Muscle of leg (tissue), 16 donors: ENCODE measurements at places on chromosomes 7 and 10. TPM values are rescaled to one million over a fixed set of nuclear protein-coding genes. Genes with fewer than 3 reads are reported as not detected.
A peak's percentile ranks its signal among the peaks of the same experiment; 100 is the strongest.

The CYP2C18 gene
- total RNA-seq: not detected

The TMEM176B gene
- 7.7 TPM for total RNA-seq

The CTAGE15 gene
- 0.13 TPM for total RNA-seq

The MMRN2 gene
- total RNA-seq: 23.1 TPM

The SEM1 gene
- total RNA-seq: 60.6 TPM

The ACSL5 gene
- total RNA-seq: 1.7 TPM

The MMD2 gene
- total RNA-seq: not detected

The ZNF365 gene
- total RNA-seq: 0.13 TPM

The TAS2R16 gene
- total RNA-seq: not detected

- H3K4me1 ChIP-seq: peaks cover 11% of the 10 kb centered on the region
- H3K4me3 ChIP-seq: peak overlapping the region; percentile 85
- DNase-seq: no peak
- peak overlapping the region; percentile 91 for H3K27ac ChIP-seq
- peaks cover 11% of the 10 kb centered on the region for H3K27me3 ChIP-seq
These were observed 541 bp downstream of the ELMO1 start for GRCh38 chr7:37448011-37448635.

DNA sequence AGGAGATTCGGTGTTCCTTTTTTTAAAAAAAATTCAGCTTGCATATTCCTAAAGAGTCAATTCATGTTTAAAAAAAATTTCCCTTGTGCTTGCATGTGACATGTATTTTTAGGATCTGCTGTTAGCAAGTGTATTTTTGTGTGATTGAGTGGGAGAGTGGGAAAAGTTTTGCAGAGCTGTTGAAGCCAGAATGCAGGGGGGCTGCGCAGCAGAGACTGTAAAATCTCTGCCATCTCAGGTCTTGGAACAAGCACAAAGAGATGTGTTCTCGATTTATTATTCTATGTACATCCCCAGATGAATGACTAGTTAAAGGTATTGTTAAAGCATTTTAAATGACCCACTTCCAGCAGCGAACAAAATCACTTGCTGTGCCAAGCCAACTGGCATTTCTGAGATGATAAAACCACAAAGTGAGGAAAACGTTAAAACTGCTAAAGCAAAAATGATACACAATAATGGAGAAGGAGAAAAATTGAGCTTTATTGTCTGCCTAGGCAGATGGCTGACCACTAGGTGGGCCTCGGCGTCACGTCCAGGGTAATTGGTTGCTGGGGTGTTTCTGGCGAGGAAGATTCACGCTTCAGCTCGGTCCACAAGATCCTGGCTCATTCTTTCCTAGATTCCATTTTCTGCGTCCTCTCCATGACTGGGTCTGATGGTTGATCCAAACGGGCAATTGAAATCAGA is 67.0 kb upstream of the ATRNL1 start:
- no peaks in the 10 kb centered on the region for H3K27me3 ChIP-seq
- no peak overlapping the region for H3K4me3 ChIP-seq
- DNase-seq: no peak
- no peak overlapping the region for H3K27ac ChIP-seq
- no peaks in the 10 kb centered on the region for H3K4me1 ChIP-seq

DNA sequence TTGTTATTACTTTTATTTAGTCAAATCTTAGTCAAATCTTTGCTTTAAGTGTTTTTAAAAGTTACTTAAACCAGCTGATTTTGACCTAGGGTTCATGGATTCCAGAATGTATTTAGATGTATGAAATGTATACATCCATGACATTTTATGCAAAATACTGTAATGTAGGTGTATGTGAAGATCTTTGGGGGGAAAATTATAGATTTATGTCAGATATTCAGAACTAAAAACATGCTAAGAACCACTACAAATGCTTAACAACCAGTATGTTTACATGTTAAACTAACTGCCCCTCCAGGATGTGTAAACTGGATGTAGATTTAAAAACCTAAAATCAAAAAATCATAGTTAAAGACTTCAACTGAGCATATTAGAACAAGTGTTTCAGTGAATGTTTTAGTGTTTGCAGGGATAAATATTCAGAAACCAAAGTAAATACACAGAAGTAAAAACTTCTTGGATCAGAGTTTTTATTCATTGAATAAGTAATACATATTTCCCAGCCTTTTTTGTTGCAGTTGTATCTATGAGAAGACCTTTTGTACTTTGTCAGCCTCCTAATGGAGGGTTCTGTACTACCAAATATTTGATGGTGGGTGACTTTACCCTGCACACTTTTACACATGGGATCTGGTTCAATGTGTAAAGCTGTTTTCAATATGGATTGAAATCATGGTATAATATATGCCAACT is 3.9 kb downstream of the CPED1 start:
- H3K36me3 ChIP-seq: no peaks in the 10 kb centered on the region
- no peaks in the 10 kb centered on the region for H3K27me3 ChIP-seq
- peak overlapping the region; percentile 80 for H3K27ac ChIP-seq
- H3K4me3 ChIP-seq: no peak overlapping the region
- DNase-seq: no peak

GRCh38 chr7:74654811-74655210 is 2.7 kb upstream of the GTF2I start:
- H3K27ac ChIP-seq: no peak overlapping the region
- peaks cover 21% of the 10 kb centered on the region for H3K4me1 ChIP-seq
- DNase-seq: no peak
- peaks cover 3% of the 10 kb centered on the region for H3K36me3 ChIP-seq

- H3K36me3 ChIP-seq: no peaks in the 10 kb centered on the region
- H3K4me3 ChIP-seq: no peak overlapping the region
- DNase-seq: no peak
- no peaks in the 10 kb centered on the region for H3K27me3 ChIP-seq
These were observed 37.2 kb downstream of the LRMDA start for GRCh38 chr10:75468612-75469005.

- H3K4me1 ChIP-seq: peaks cover 34% of the 10 kb centered on the region
- no peak overlapping the region for H3K27ac ChIP-seq
- H3K27me3 ChIP-seq: peaks cover 3% of the 10 kb centered on the region
- H3K36me3 ChIP-seq: no peaks in the 10 kb centered on the region
- no peak overlapping the region for H3K4me3 ChIP-seq
These were observed 49.3 kb downstream of the CALML3 start for GRCh38 chr10:5573968-5574641.

DNA sequence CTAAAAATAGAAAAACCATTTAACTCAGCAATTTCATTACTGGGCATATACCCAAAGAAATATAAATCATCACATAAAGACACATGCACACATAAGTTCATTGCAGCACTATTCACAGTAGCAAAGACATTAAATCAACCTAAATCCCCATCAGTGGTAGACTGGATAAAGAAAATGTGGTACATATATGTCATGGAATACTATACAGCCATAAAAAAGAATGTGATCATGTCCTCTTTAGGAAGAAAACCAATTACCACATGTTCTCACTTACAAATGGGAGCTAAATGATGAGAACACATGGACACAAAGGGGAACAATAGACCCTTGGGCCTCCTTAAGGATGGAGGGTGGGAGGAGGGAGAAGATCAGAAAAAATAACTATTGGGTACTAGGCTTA is 36.0 kb upstream of the ACBD5 start:
- no peak overlapping the region for H3K27ac ChIP-seq
- H3K4me3 ChIP-seq: no peak overlapping the region
- no peaks in the 10 kb centered on the region for H3K27me3 ChIP-seq

DNA sequence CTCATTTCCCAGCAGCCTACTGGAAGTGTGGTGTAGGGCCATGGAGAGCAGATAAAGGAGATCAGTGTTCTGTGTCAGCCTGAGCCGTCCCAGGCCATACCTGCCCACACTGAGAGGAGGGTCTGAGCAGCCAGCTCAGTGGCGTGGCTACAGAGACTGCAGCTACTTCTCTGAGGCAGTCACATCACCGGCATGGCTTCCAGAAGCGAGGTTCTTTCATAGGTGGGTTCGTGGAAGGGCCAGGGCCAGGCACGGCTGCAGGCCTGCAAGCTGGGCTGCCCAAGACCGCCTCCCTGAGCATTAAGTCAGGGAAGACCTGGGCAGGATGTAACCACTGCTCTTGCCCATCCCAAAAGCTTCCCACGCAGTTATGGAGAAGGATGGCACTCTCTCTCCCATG is 34.9 kb downstream of the LDB3 start:
- peaks cover 35% of the 10 kb centered on the region for H3K4me1 ChIP-seq
- H3K36me3 ChIP-seq: peaks cover 67% of the 10 kb centered on the region
- H3K27ac ChIP-seq: no peak overlapping the region
- no peak overlapping the region for H3K4me3 ChIP-seq
- DNase-seq: no peak
- H3K27me3 ChIP-seq: peaks cover under 1% of the 10 kb centered on the region

GRCh38 chr10:89095701-89096391 is 105.2 kb downstream of the FAS start:
- no peak overlapping the region for H3K27ac ChIP-seq
- H3K27me3 ChIP-seq: no peaks in the 10 kb centered on the region
- H3K4me3 ChIP-seq: no peak overlapping the region
- no peaks in the 10 kb centered on the region for H3K36me3 ChIP-seq

DNA sequence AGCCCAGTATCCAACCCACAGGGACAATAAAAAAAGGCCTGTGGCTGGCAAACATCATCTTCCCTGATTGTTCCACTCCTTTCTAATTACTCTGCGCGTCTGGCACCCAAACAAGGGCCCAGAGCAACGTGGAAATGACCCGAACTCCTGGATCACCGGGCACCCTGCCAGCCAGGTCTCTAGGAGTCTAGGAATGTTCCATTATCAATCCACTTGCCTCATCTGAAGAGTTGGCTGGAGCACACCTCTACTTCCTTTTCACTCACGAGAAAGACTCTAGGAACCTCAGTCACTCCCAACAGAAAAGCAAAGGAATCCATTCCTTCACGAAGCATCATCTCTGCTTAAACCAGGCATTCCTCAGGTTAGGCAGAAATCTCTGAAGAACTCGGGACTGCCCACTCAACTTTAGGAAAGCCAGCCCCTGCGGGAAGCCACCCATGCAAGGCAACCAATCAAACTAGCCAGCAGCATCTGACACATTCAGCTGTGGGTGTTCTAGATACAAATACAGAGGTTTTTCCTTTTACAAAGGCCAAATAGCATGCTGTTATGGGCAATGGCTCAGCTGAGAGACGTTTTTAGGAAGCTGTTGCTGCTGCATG is 37.7 kb downstream of the ATXN7L1 start:
- H3K27ac ChIP-seq: peak overlapping the region; percentile 69
- H3K4me1 ChIP-seq: peaks cover 25% of the 10 kb centered on the region
- H3K36me3 ChIP-seq: no peaks in the 10 kb centered on the region

GRCh38 chr10:29327746-29328102 is 38.9 kb downstream of the LYZL1 start:
- no peak for DNase-seq
- no peaks in the 10 kb centered on the region for H3K36me3 ChIP-seq
- H3K4me1 ChIP-seq: peaks cover 14% of the 10 kb centered on the region

GRCh38 chr10:11144626-11145494 is 127.2 kb downstream of the CELF2 start:
- H3K4me3 ChIP-seq: no peak overlapping the region
- H3K27me3 ChIP-seq: no peaks in the 10 kb centered on the region
- no peak overlapping the region for H3K27ac ChIP-seq
- no peaks in the 10 kb centered on the region for H3K36me3 ChIP-seq
- H3K4me1 ChIP-seq: peaks cover 14% of the 10 kb centered on the region

- no peaks in the 10 kb centered on the region for H3K27me3 ChIP-seq
- no peaks in the 10 kb centered on the region for H3K4me1 ChIP-seq
- H3K27ac ChIP-seq: no peak overlapping the region
- no peak for DNase-seq
These were observed 138.4 kb downstream of the MDFIC start for GRCh38 chr7:115060095-115060870.

DNA sequence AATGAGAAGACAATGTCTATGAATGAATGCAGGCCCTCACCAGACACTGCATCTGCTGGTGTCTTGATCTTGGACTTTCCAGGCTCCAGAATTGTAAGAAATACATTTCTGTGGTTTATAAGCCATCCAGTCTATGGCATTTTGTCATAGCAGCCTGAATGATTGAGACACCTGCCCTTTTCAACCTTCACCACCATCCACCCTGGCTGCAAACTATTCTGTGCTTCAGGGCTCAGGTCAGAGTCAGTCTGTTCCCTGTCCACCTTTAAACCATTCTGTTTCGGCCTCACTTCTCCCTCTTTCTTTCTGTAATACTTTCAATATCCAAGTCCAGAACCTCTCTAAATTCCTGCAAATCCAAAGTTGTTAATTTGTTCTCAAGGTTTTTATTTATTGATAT is 15.9 kb upstream of the CDK13 start:
- no peak overlapping the region for H3K27ac ChIP-seq
- no peaks in the 10 kb centered on the region for H3K4me1 ChIP-seq
- no peaks in the 10 kb centered on the region for H3K36me3 ChIP-seq
- no peak overlapping the region for H3K4me3 ChIP-seq
- DNase-seq: no peak
- no peaks in the 10 kb centered on the region for H3K27me3 ChIP-seq

- DNase-seq: no peak
- H3K36me3 ChIP-seq: no peaks in the 10 kb centered on the region
- H3K4me1 ChIP-seq: peaks cover 2% of the 10 kb centered on the region
- H3K27ac ChIP-seq: no peak overlapping the region
- H3K4me3 ChIP-seq: no peak overlapping the region
These were observed 77.9 kb downstream of the CTNNA3 start for GRCh38 chr10:67618116-67618515.

DNA sequence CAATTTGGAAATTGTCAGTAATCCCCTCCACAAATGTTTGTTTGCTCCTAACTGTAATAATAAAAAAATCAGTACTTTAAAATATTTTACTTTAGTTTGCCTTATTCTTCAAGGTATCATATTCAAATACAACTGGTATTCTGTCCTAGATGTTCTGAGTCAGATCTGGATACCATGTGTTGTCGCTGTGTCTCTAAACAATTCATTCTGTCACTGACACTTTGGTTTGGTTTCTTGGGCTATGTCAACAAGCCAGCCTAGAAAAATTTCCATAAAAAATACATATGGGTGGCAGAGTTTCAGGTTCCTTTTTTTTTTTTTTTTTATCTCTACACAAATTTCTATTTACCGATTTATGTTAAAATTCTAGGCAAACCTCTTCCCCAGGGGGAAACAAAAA is 33.2 kb upstream of the SEMA3D start:
- no peaks in the 10 kb centered on the region for H3K4me1 ChIP-seq
- H3K27ac ChIP-seq: no peak overlapping the region
- no peaks in the 10 kb centered on the region for H3K36me3 ChIP-seq

DNA sequence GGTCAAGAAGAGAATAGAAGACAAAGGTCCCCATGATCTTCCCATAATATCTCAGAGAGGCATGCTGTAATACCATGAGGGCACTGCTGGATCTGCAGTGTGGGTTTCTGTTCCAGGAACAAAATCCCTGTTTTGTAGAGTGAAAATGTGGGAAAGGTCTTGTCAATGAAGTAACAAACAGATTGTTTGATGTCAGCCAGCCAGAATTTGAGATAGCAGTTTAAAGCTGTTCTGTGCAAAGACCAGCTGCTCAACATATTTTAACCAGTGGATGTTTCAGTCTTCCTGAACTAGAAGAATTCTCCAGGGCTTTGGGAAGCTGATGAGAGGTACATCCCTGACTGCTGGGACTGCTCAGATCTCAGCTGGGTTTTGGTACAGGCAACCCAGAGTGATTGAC is 1012.5 kb downstream of the DNAJB9 start:
- no peak overlapping the region for H3K27ac ChIP-seq
- peak; percentile 2 for DNase-seq
- H3K4me3 ChIP-seq: no peak overlapping the region
- no peaks in the 10 kb centered on the region for H3K36me3 ChIP-seq
